ENCODE measurements at places on chromosomes 1 and 21.

DNA sequence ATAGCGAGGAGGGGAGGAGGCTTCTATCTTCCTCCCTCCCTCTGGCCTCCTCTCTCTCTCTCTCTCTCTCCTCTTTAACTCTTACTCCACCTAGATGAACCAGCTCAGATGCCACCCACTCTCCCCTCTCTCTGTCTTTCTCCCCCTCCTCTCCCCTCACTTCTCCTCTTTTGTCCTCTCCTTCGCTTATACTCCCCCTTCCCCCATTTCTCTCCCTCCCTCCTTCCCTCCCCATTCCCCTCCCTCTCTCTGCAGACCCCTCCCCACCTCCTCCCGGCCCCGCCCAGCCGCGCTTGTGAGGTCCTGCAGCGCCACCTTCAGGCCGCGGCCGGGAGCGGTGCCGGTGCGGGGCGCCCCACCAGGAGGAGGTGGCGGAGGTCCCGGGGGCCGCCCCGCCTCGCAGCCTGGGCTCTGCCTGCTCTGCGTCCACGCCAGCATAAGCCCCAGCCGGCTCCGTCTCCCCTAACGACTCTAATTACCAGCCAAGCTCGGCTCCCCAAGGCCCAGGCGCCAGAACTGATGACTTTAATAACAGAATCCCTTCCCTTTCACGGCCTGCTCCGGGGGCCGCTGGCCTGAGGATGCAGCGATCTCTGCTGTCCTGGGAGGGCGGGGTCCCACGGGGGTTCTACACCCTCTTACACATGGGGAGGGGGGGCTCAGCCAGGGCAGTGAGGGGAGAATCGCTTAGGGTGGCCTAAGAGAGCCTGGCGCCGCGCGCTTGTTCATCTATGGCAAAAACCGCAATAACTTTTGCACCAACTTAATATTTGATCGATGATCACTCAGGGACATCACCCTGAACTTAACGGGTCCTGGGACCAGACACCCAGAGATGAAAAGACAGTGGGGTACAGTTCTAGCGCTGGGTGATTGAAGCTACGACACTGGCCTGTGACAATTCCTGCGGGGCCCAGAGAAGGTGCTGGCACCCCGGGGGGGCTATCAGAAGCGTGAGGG, 637.3 kb downstream of the MATN1 start:
- peak; percentile 30 for DNase-seq

- DNase-seq: no peak
Measured at GRCh38 chr21:24027396-24027795, 1579.9 kb downstream of the MRPL39 start.

- no peak for DNase-seq
Measured at GRCh38 chr21:29074007-29074376, 544 bp upstream of the CCT8 start.

- DNase-seq: peak; percentile 60
Measured at GRCh38 chr21:34598931-34599400, 15.9 kb downstream of the RCAN1 start.

DNA sequence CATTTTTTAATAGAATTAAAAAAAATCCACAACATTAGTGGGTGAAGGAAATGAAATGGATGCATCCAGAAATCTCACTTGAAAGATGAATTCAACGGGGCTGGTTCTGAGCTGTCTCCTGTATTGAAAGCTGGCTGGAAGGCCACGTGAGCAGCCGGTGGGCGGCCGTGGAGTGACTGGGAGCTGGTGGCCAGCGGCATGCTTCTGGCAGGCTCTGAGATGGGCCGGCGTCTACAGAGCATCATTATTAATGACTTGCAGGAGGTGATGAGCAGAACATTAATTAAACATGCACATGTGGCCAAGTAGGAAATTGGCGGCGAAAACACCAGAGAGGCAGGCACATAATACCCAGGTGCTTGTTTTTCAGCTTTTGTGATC, 115.6 kb upstream of the LMO4 start:
- DNase-seq: no peak

DNA sequence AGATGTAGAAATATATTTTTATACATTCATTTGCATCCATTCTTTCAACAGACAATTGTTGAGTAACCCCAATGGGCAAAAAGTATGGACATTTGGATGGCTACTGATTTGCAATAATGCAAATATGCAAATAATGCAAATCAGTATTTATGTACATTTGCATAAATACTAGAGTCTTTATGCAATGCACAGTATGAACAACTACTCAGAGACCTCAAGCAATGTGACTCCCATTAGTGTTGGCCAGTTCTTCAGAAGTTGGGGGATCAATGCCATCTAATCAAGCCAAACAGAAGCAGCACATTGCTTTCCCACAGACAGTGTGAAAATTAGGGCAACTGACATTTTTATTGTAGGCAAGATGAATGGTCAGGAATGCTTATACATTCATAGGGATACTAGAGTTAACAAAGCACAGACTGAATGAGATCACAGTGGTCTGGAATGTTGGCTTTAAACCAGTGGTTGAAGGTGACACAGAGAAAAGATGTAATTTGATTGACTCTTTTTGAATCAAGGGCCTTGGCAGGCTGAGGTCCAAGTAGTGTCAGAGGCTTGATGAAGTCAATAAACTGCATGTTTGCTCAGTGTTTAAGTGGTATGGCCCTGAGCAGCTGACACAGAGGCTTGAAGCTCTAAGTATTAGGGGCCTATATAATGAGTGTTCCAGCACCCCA, 256.6 kb downstream of the CTH start:
- peak; percentile 27 for DNase-seq

- no peak for DNase-seq
Measured at GRCh38 chr1:147076442-147076841, 95.8 kb downstream of the PRKAB2 start.

DNA sequence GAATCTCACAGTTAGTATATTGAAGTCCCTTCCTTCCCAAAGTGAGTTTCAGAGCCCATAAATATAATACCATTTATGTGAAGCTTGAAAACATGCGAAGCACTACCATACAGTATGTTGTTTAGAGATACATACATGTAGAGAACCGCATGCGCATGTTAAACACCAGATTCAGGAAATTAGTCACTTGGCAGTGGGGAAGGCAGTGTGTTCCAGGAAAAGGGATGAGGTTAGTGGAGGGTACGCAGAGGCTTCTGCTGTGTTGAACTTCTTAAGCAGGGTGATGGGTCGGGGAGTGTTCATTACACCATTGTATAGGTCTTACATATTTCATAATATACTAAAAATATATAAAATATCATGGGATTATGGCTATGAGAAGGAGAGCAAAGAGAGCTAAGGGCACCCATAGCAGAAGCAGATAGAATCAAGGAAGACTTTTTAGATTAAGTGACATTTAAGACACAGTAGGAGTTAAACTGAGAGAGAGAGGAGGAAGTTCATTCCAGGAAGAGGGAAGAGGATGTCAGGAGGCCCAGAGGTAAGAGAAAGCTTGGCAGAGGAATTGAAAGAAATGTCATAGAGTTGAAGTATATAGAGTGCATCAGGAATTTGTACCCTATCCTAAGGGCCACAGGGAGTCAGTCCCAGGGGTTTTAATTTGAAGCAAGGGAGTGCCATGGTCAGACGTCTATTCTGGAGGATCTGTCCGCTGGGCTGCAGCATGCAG, 43.5 kb upstream of the SARS1 start:
- no peak for DNase-seq

DNA sequence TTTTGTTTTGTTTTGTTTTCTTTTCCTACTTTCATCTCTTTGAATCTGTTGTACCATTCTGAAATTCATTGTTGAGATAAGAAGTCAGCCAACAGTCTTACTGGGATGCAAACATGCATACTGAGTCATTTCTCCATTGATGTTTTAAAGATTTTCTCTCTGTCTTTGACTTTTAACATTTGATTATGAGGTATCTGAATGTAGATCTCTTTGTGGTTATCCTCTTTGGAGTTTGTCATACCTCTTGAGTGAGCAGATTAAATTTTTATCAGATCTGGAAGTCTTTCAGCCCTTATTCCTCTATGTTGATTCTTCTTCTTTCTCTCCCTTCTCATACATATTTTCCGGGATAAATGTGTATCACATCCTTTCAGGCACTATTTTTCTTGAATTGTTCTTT, 406.9 kb upstream of the NCAM2 start:
- DNase-seq: no peak

DNA sequence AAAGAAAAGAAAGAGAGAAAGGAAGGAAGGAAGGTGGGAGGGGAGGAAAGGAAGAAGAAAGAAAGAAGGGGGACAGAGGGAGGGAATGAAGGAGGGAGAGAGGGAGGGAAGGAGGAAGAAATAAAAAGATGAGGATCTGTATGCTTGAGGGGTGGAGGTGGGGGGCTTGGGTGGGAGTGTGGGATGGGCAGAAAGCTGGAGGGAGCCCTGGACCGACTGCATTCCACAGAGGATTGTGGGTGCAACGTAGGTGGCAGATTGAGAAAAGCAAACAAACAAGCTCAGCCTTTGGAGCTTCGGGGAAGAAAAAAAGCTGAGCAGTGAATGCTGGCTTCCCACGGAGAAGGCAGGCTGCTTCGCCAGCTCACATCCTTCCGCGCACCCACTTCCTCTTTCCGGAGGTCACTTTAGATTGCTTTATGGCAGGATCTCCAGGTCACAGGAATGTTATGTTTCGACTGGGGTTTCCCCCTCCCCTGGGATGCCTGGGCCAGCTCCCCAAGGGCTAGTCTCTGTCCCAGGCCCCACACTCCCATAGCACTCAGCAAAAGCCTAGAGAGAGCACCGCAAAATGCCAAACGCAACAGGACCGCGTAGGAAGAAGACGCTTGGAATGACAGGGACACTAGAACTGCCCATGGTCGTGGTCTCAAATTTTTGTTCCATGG, 20.7 kb upstream of the LGALS8 start:
- peak; percentile 87 for DNase-seq

DNA sequence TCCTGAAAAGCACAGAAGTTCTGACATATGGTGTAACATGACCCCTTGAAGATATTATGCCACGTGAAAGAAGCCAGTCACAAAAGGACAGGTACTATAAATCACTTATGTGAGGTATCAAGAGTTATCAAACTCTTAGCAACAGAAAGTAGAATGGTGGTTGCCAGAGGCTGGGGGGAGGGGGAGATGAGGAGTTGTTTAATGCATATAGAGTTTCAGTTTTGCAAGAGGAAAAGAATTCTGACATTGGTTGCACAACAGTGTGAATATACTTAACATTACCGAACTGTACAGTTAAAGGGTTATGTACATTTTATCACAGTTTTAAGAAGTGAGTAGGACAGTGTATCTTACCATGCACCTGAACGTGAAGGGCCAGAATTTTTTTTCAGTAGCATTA, 80.0 kb downstream of the USP25 start:
- DNase-seq: peak; percentile 39

- DNase-seq: no peak
Measured at GRCh38 chr1:32276032-32276782, 15.7 kb upstream of the HDAC1 start.

DNA sequence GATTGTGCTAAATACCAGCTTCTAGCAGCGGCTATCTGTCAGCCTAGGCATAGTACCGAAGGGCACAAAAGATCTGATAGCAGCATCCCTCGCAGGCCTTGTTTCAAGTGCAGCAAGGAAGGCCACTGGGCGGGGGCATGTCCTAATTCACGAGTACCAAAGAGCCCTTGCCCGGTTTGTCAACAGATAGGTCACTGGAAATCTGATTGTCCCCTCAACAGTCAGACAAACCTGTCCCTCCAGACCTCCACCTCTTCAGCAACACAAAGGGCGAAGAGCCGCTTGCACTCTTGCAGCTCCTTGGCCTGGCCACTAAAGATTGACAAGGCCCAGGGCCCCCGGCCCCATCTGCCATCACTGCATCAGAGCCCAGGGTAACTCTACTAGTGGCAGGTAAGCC, 22.7 kb upstream of the CA6 start:
- no peak for DNase-seq

DNA sequence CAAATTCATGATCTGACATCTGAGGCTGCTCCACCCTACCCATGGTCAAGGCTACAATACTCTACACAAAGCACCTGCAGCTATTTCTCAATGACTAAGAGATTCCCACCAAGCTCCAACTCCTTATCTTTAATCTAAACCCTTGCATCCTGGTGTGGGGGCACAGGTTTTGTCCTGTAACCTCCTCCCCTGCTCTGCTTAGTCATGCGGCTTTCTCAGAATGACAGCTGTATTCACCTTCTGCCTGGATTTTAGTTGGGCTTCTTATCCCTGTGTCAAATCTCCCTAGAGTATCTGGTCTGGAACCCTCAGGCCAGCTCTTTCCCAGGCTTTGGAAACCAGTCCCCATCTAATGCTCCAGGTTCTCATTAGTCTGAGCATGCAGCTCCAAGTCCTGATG, 159.0 kb downstream of the BARHL2 start:
- no peak for DNase-seq

DNA sequence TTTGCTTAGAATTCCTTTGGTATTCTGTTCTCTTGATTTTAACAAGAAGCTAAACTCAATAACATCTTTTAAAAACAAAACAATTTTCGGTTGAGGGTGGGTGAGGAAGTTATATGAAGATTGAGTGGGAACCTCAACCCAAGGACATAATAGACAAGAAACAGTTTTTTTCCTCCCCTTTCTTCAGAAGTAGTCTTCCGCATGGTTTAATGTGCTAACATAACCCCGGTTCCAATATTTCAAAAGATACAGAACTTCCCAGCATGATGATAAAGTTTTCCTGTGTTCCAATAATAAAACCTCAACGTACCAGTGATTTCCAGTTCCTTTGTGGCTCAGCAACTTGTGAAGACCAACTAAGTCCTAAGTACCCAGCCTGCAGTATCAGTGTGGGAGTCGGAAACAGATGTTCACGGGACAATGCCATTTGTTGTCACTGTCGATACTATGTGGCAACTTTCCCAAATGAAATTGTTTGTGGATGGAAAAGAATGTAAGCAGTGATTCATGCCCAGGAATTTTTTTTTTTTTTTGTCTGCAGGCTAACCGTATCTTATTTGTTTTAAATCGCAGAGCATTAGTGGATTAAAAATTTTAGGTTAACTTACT, 48.5 kb downstream of the NR5A2 start:
- DNase-seq: peak; percentile 84

DNA sequence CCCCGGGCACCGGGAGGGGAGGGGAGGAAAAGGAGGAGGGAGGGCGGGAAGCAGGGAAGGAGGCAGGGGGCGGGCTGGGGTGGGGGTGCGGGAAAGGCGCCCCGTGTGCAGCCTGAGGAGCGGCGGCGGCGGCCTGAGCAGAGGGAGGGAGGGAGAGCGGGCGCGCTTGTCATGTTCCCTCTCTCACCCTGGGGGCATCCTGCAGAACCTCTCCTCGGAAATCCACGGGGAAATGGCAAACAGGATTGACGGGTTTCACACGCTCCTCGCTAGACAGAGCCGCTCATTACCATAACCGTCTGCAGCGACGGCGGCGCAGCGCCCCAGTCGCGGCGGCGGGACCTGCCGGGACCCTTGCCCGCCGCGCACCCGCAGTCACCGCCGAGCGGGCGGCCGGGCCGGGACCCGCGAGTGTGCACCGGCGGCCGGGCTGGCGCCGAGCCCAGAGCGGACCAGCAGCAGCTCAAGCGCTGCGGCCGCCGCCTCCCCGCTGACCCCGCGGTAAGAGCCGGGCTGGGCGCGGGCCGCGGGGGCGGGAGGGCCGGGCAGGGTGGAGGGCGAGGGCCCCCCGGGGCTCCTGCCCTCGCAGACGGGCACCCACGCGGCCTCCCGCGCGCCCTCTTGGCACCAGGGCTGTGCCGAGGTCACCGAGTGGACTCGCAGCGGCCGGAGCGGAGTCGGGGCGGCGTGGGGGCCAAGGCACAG, at the start of gene SERTAD4:
TSS of gene SERTAD4 (plus strand) at position 286 of the 705 bp plus-strand sequence. CDS start 5,165 bp downstream, outside the sequence.
- DNase-seq: peak; percentile 65

- peak; percentile 52 for DNase-seq
Measured at GRCh38 chr1:219837274-219837993, 90.9 kb downstream of the SLC30A10 start.
